ENCODE measurements at places on chromosomes 7 and 10.

- no peak for DNase-seq
These were observed 278.8 kb downstream of the KIF20B start for GRCh38 chr10:89980166-89980565.

DNA sequence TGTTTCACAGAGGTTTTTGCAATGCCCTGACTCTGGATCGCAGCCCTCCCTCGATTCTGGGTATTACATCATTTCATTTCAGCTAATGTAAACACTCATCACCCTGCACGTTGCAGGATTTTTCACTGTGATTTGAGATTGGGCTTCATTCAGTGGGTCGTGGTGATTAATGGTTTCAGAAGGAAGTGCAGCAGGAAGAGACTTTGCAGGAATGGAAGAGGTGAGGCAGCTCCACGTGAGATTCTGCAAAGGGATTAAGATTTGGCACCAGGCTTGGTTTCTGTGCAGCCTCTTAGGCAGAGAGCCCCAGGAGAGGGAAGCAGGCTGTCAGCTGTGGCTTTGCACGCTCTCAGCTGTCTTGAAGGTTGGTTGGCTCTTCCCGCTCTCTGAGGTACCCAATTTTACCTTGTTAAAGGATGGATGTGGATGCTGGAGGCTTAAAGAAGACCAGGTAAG, 95.2 kb downstream of the PLCE1 start:
- no peak for DNase-seq

DNA sequence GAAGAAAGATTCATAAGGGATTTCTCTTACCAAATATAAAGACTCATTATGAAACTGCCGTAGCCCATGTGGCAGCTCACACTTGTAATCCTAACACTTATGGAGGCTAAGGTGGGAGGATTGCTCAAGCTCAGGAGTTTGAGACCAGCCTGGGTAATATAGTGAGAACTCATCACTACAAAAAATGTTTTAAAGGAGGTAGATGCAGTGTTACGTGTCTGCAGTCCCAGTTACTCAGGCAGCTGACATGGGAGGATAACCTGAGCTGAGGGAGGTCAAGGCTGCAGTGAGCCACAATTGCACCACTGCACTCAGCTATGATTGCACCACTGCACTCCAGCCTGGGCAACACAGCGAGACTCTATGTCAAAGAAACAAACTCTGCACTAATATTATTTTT, 18.1 kb upstream of the DNA2 start:
- DNase-seq, result no peak

- no peak for DNase-seq
These were observed 25.7 kb upstream of the CDHR3 start for GRCh38 chr7:105937411-105937810.

DNA sequence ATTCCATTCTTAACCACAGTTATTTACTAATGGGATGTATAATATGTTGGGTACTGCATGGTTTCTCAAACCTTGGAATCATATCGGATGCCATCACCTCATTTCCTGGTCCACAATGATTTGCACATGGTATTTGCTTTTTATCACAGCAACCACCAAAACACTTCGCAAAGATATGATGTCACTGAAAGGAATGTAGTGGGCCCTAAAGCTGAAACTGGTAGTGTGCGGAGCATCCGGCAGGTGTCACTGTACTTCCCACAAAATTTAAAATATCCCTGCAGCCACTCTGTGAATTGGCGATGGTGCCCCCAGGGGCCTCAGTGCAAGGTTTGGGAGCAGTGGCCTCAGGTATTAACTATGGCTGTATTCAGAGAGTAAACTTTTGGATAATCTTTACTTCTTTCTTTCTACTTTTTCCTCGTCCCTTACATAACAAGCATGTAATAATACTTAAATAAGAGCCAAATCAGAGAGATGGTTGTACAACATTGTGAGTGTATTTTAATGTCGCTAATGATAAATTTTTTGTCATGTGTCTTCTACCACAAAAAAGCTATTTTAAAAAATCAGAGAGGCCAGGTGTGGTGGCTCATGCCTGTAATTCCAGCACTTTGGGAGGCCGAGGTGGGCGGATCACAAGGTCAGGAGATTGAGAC, 66.2 kb downstream of the FAM241B start:
- no peak for DNase-seq

DNA sequence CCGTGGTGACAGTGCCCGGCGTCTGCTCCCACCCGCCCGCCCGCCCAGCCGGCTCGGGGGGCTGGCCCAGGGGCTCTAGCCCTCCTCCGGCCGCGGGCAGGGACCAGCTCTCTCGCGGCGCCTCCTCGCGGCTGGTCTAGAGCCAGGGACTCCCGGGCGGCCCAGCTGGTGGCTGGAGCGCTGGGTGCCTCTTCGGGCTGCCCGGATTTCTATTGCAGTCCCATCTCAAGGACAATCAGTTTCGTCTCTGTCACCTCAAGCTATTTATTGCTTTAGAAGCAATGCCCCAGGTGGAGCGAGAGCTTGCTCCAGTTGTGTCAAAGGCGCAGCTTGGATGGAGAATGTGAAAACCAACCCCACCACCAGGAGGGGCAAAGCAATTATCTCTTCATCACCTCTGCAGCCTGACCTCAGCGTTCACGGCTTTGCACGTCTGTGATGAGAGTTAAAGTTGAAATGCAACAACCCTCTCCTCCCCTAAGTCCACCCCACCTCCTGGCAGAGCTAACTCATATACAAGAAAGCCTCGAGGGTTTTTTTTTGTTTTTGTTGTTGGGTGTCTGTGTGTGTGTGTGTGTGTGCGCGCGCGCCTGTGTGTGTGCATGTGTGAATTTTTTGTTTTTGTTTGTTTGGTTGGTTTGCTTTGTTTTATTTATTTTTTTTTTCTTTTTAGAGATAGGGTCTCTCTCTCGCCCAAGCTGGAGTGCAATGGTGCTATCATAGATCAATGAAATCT, at the start of gene ITGA8:
ITGA8 (minus strand) TSS at position 24 of the 736 bp plus-strand sequence. CDS start 151 bp downstream, outside the sequence.
- no peak for DNase-seq

DNA sequence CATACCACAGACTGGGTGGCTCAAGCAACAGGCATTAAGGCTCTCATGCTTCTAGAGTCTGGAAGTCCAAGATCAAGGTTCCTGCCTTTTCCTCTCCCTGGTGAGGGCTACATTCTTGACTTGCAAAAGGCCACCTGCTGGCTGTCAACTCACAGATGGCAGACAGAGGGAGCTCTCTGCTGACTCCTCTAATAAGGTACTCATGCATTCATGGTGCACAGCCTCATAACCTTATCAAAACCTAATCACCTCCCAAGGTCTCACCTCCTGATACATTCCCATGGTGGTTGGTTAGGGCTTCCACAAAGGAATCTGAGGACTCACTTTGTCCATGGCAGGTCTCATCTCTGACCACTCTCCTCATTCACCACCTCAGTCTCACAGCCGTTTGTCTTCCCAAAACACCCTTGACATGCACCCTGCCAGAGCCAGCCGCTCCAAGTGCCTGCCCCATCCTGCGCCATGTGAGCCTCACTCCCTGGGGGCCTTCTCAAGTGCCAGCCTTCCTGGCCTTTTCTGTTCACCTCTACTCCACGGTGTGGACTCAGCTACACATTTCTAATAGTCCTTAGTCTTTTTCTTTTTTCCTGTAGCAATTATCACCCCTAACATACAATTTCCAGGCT, 400.3 kb upstream of the ADARB2 start:
- no peak for DNase-seq

- DNase-seq, result no peak
These were observed 89.3 kb upstream of the ADRB1 start for GRCh38 chr10:113954409-113954808.

- no peak for DNase-seq
These were observed 126.8 kb downstream of the RSU1 start for GRCh38 chr10:16690417-16690816.

GRCh38 chr7:55107946-55108345, 89.1 kb downstream of the EGFR start:
- no peak for DNase-seq

GRCh38 chr7:117485118-117485620, 5.3 kb downstream of the CFTR start:
- DNase-seq, result no peak

- DNase-seq, result no peak
These were observed 2.5 kb downstream of the ACSL5 start for GRCh38 chr10:112376396-112376790.

GRCh38 chr10:45368181-45368580, 5.8 kb upstream of the ALOX5 start:
- DNase-seq, result no peak

DNA sequence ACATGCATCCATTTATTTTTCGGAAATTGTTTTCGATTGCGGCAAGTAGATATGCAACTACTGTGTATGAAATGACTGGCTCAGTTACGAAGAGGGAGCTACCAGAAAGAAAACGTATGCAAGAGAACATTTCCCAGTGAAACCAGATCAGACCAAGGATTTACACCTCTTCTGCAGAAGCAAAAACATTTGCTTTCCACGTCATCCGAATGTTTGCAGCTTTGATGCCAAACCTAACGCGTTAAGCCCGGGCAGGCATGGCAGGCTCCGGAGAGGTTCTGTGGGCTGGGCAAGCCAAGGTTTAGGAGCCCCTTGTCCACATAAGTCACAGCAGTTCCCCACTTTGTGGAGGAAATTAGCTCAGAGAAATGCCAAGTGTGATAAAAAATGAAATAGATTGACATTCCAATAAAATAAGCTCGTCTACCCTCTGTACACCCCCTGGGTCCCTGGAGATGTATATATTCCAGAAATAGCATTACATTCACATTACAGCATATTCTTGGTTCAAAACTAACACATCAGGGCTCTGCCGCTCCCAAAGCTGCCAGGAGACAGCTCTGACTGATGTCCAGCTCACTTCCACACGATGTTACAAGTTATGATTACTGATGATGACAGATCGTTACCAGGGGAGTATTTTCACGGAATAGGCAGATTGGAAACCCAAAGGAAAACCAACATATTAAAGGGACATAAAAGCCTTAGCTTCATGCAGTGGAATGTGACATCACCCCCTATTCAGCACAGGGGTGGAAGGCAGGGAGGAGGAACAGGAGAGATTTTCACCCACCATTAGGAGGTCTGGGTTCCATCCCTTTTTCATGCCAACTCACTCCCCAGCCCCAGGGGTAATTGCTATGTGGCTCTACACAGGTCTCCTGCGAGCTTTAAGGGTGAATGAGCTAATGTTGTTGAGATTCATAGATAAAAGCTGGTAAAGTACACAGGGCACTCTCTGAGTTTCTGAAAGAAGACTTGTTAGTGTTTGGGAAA, 81.5 kb downstream of the LYZL1 start:
- DNase-seq, result no peak

GRCh38 chr10:121526801-121527221, 71.4 kb downstream of the FGFR2 start:
- DNase-seq, result no peak

DNA sequence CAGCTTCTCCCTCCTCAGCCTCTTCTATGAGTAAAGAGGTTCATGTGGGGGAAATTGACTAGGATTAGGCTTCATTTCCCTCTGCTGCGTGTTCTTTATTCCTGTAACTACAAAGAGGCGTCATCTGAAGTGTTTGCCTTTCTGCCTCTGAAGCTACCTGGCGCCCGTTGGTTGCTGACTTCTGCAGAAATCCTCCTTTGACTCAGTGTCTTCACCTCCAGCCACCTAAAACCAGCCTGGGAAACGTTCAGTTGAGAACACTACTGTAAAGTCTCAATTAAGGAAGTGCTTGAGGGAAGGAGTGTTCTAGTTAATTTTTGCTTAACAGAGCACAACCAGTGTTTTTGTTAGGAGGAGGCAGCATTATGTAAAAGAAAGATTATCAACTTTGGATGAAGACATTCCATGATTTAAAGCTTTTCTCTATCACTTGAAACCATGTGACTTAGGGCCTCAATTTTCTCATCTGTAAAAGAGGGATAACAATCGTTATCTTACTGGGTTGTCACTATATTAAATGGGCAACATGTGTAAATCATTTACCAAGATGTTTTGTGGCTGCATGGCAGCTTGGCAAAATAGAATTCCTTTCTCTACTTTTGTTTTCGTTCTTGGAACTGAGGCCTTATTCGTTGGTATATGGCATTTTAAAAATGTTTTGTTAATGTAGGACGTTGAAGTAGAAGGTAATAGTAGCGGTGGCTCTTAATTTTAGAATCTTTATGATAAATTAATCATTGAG, 642.9 kb downstream of the SDK1 start:
- DNase-seq, result no peak

GRCh38 chr10:70069346-70069745, 16.7 kb downstream of the MACROH2A2 start:
- DNase-seq, result no peak

All from activated T-helper 1 cell treated with anti-CD3 and anti-CD28 coated beads, Interleukin-2, amount 50 U/mL, for 16 hours (primary cell).